ENCODE measurements at places on chromosomes 5 and 9.
A peak's percentile ranks its signal among the peaks of the same experiment; 100 is the strongest.

- DNase-seq, result peak; percentile 59
These were observed 70.3 kb downstream of the DAB2IP start for GRCh38 chr9:121721770-121722169.

- no peak for DNase-seq
These were observed 8.1 kb downstream of the HNRNPAB start for GRCh38 chr5:178212241-178213002.

DNA sequence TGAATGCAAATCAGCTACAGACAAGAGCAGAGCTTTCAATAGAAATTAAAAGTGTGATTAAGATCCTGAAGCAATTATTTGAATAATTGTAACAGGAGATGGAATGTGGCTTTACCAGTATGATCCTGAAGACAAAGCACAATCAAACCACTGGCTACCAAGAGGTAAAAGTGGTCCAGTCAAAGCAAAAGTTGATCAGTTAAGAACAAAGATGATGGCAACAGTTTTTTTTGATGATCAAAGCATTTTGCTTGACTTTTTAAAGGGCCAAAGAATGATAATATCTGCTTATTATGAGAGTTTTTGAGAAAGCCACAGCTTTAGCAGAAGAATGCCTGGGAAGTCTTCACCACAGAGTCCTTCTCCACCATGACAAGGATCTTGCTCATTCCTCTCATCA is 409.2 kb downstream of the CSNK1G3 start:
- no peak for DNase-seq

DNA sequence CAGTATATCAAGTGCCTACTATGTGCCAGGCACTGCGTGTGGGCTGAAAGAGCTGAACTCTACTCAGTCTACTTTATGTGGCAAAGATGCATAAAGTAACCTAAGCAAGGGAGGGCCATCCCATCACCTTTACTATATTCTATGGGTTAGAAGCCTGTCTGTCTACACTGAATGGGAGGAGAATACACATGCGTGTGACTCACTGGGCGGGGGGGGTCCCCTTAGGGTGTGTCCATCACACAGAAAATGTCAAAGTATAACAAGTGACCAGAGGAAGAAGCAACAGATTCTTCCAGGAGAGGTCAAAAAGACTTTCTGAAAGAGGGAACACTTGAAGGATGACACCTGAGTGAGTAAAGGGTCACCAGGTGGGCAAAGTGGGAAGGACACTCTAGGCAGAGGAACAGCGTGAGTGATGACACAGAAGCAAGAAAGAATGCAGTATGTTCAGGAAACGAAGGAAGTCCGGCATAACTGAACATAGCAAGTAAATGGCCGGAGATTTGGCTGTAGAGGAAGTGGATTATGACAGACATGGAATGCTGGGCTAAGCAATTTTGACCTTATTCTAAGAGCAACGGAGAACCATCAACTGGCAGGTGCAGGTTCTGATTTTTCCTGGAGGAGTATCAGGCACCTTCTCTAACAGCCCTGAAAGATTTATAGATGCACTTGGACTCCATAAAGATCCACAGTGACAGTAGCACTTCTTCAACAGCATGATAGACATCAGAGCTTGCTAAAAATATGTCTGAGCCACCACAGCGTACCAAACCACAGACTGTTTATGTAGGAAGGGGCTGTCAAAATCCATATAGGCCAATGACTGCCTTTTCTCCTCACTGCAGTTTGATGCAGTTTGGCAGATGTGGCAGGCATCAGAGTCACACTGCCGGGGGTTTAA is 8.0 kb upstream of the WHRN start:
- DNase-seq, result no peak

DNA sequence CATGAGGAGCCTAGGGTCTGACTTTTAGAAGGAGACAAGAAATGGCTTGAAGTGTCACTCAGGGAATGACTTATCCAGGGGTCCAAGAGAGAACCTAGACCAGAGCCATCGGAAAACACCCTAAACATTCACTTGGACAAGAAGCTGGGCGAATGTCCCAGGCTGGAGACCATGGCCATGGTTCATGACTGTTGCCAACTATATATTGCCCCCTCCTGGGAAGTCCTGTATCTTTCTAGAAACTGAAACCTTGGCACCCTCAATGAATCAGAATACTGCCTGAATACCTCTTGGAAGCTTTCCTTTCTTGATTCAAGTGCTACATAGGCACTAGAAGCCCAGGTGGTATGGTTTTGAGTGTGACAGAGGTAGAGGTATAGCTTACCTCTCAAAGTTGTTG is 29.9 kb downstream of the TRMO start:
- DNase-seq, result no peak

- DNase-seq, result no peak
These were observed 11.0 kb upstream of the NANS start for GRCh38 chr9:98045234-98046179.

GRCh38 chr5:173010547-173011464 is 27.2 kb downstream of the ATP6V0E1 start:
- no peak for DNase-seq

GRCh38 chr9:81213456-81213855 is 475.9 kb downstream of the TLE1 start:
- DNase-seq, result no peak

GRCh38 chr9:90256345-90256744 is 386.3 kb downstream of the DIRAS2 start:
- no peak for DNase-seq

DNA sequence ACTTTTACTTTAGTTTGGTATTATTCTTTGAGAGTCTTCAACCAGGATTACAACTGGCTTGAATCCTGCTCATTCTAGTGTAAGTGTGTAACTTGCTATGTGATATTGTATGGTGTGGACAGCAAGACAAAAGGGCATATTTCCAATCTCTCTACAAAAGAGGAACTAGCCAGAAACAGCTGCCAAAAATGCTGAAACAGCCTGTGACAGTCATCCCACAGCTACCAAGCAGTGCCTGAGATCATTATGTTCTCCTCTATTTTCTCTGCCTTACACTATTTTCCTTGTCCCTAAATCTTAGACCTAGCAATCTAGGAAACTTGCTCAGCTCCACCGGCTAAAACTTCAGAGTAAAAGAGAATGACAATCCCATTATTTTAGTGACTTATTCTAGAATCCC is 42.8 kb downstream of the WDR41 start:
- DNase-seq, result no peak

DNA sequence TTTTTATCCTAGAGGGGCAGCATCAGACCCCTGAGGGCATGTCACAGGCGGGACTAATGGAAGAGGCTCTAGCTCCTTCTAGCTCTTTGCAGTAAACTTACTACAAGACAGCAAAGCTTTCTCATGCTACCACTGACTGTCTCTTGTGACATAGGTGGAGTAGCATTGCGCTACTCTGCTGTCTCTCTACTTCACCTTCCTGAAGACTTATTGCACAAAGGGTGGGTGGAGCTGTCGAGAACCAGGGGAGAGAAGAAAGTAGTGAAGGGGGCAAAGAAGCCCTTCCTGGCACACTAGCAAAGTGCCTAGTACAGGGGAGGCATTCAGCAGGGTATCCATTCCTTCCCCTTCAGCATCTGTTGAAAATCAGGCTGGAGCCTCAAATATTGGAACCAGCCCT is 36.1 kb upstream of the NEK6 start:
- DNase-seq, result no peak

Measured in AG10803 (cell line).